ENCODE measurements at places on chromosomes 4 and X.

DNA sequence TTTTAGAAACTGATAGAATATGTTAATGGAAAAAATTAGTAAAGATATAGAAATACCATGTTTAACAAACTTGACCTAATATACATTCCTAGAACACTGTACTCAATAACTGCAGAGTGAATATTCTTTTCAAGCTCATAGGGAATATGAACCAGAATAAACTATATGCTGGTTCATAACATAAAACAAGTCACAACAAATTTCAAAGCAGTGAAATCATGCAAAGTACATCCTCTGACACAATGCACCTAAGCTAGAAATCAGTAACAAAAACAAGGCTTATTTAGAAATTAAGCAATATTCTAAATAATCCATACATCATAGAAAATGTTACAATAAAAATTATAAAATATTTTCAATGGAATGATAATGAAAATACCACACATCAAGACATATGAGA is 9.2 kb upstream of the SEPSECS start:
- DNase-seq, result no peak

- no peak for DNase-seq
Measured at GRCh38 chr4:78673337-78673736, 102.8 kb upstream of the BMP2K start.

GRCh38 chr4:159608436-159608835 is 505.6 kb downstream of the RAPGEF2 start:
- no peak for DNase-seq

DNA sequence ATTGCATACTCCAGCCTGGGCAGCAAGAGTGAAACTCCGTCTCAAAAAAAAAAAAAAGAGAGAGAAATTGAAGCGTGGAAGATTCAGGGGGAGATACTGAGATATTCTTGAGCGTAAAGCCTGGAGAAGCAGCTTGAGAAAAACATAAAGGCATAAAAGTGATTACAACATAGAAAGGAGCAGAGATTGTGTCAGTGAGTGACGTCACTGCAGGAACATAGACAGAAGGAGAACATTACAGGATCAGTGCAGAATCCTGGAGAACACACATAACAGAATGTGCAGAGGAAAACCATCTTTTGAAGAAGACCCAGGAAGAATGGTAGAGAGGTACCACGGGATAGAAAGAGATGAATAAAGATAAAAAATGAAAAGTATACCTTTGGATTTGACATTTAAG is 147.0 kb downstream of the APBB2 start:
- DNase-seq, result no peak

DNA sequence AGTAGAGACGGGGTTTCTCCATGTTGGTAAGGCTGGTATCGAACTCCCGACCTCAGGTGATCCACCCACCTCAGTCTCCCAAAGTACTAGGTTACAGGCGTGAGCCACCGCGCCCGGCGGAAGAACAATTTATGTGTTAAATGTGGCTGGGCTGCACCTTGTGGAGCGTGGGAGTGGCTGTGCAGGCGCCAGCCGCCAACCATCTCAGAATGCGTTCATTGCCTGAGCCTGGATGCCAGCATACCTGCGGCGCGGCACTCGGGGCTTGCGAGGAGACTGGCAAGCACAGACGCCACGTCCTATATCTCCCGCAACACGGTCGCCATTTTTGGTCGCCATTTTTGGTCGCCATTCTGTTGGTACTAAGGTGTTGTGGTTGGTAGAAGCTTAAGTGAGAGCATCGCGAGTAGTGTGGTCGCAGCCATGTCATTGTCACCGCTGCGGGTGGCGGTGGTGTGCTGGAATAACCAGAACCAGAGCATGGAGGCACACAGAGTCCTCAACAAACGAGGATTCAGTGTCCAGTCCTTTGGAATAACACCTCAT is 193.6 kb upstream of the HTR2C start:
- no peak for DNase-seq

DNA sequence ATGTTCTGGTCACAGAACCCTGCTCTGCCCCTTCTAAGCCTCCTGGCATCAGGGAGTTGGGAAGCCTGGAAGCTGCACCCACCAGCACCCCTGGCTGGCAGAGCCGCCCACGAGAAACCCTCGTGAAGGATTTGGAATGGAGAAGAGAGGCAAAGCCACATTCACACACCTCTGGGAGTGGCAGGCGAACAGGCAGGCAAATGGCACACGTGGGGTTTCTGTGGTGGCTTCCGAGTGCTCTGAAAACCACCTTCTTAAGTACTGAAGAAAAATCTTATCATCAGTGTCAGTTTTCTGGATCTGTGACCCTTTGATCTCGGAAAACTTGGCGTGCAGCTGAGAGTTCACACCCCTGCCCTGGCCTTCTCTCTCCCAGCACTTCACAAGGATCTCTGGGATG is 442.2 kb upstream of the FRG1 start:
- no peak for DNase-seq

GRCh38 chr4:112589206-112589605 is 47.5 kb downstream of the ZGRF1 start:
- DNase-seq, result no peak

- DNase-seq, result no peak
Measured at GRCh38 chrX:15758140-15758539, 20.1 kb downstream of the CA5B start.

GRCh38 chr4:62865261-62865660 is 1544.0 kb downstream of the TECRL start:
- no peak for DNase-seq

DNA sequence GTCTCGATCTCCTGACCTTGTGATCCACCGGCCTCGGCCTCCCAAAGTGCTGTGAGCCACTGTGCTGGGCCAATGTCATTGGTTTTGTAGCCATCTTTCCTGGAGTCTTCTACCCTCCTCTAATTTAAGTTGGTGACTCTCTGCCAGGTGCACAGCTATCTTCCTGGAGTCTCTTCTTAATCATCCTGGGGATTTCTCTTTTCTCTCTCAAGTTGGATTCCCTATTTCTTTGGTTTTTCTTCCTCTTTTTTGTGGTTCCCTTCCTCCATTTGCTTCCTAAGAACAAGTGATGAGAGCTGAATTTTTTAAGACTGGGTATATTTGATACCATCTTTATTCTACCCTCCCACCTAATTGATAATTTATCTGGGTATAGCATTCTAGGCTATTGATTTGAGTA is 113.8 kb downstream of the SYNPO2 start:
- DNase-seq, result no peak

- no peak for DNase-seq
Measured at GRCh38 chr4:1019729-1020470, 8.5 kb downstream of the FGFRL1 start.

GRCh38 chr4:165756836-165757235 is 116.2 kb upstream of the TLL1 start:
- DNase-seq, result no peak

- DNase-seq, result no peak
Measured at GRCh38 chr4:4195354-4195753, 31.4 kb downstream of the OTOP1 start.
